ENCODE measurements at places on chromosomes 2 and 18.

- peak; percentile 64 for DNase-seq
Observed at GRCh38 chr18:35949903-35950627, 22.4 kb upstream of the RMP24 start.

DNA sequence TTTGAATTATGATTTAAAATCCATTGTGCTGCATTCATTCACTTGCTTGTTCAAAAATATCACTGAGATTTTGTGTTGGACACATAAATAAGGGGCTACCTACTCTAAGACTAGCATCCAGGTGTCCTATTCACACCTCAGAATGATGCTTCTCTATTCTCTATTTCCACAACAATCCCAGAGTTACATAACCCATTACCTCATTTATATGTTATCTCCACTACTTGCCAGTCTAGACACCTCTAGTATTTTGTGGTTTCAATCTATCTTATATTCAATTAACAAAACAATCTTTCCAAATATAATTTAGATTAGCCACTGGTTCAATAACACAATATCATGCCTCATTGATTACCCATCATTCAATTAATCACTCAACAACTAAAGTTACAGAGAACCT, 409.8 kb downstream of the NCKAP5 start:
- DNase-seq: no peak

DNA sequence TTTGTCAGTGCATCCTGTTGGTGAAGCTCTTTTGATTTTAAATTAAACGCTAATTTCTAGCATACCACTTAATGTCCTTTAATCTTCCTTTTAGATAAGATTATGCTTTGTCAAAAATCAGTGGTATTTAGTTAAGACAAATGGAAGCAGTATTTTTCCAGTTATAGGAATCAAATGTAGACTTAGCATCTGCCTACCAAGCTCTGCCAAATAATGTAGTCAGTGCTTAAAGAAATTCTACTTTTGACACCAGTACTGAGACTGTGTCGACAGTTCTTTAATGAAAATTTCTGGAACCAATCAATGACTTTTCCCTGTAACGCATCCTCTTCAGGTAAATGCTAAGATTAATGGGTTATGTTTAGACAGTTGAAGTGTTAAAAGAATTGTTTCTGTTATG, 803.3 kb upstream of the FAM98A start:
- no peak for DNase-seq

- DNase-seq: no peak
Observed at GRCh38 chr2:10045561-10046355, 2.4 kb downstream of the KLF11 start.

DNA sequence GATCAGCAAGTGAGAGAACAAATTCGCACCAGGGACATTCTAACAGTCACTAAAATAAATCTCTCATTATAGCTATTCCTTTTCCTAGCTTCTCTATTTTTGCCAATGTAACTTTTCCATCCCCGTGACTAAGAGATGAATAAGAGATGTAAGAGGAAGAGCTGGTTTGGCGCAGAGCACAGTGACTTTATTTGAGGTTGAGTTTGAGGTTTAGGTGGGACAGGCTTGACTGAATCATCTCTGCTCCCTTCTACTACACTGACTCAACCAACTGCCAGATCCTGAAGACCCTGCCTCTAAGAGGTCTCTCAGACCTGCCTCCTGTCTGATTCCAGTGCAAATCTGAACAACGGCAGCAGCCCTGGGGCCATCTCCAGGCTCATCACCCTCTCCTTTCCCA, 28.0 kb downstream of the RFX8 start:
- no peak for DNase-seq

Data from CD4-positive, alpha-beta T cell treated with Interleukin-15 for 4 hours (primary cell).